Stimulated activated CD8-positive, alpha-beta memory T cell treated with anti-CD3 and anti-CD28 coated beads, Interleukin-7, amount 100 ng/mL, for 4 hours (primary cell): ENCODE measurements at places on chromosomes 16 and 17.

DNA sequence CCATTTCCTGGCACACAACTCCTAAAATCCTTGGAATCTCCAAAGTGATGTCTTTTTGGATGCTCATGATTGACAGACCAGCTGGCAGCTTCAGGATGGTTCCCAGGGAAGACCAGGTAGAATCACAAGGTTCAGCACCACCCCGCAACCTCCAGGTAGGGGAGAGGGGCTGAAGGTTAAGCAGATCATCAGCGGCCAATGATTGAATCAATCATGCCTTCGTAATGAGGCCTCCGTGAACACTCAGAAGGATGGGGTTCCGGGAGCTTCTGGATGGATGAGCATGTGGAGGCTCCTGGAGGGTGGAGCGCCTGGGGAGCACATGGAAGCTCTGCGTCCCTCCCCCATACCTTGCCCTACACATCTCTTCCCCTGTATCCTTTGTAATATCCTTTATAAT lies 185.9 kb downstream of the SEC14L1 start:
- DNase-seq = no peak

DNA sequence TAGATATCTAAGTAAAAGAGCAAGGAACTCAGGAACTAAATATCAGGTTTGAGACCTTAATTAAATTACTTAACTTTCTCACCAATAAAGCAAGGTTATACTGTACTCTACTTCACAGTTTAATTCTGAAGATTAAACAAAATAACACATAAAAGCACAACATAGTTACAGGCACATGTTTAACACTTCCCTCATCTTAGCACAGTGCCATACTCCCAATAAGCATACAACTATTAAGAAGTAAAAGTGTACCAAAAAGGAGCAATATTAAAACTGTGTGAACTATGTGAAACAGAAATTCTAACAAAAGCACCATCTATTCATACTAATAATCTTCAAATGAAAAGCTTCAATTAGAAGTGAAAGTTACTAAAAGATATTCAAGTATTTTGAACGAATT lies 2.2 kb downstream of the APPBP2 start:
- DNase-seq = no peak

DNA sequence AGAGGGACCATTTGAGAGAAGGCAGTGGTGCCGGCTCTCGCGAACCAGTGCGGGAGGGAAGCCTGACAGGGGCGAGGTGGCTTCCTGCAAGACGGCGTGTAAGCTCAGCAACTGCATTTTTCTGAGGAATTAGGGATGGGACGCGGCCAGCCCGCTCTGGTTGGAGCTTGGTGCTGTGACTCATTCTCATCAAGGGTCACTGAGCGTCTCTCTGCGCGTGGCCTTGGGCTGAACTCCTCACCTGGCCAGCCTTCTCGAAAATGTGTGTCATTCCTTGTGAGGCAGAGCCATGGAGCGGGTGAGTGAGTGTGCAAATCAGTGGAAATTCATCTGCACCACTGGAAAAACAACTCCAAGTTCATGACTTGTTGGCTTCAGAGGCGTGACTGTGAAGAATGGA lies 52.8 kb downstream of the NTN1 start:
- no peak for DNase-seq

GRCh38 chr17:1485423-1486376 lies 6.8 kb downstream of the MYO1C start:
- DNase-seq = peak; percentile 72

DNA sequence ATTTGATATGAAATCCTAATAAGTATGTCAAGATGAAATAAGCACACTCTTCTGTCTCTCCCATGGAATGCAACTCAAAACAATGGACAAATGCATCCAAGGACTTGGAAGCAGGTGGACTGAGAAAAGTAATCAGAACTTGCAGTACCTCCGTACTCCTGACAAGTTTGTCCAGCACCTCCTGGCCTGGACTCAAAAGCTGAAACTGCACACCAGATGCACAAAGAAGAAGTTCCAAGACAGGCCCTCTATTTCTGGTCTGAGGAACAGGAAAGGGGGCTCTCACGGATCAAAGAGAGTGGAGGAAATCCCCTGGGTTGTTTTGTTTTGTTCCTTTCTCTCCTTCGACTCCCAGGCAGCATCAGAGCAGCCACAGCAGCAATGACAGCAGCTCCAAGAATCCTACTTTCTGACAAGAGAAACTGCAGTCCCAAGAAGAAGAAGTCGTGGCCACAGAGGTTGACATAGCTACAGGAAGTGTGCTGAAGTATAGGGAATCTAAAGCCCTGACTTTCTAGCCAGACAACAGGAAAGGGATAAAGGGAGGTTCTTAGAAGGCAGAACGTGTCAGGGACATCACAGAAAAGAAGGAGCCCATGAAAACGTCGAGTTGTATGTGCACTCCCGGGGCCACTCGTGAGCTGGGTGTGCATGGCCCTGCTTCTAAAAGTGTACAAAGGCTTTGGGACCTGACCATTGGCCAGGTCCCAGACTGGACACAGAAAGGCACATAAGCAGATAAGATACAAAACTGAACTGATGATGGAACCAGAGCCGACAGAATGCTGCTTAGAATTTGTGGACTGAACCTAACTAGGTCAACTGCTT lies 29.3 kb downstream of the AKAP10 start:
- no peak for DNase-seq

- DNase-seq = no peak
These were observed 11.2 kb downstream of the MAP3K14 start for GRCh38 chr17:45305530-45306087.

DNA sequence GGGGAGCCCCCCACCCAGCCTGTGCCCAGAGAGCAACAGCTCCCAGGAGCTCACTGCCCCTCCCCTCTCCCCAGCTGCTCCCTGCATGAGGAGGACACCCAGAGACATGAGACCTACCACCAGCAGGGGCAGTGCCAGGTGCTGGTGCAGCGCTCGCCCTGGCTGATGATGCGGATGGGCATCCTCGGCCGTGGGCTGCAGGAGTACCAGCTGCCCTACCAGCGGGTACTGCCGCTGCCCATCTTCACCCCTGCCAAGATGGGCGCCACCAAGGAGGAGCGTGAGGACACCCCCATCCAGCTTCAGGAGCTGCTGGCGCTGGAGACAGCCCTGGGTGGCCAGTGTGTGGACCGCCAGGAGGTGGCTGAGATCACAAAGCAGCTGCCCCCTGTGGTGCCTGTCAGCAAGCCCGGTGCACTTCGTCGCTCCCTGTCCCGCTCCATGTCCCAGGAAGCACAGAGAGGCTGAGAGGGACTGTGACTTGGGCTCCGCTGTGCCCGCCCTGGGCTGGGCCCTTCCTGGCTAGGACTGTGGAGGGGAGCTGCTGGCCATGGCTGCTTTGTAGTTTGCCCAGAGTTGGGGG lies 584 bp downstream of the TCAP start:
- no peak for DNase-seq

GRCh38 chr17:75352079-75352569 lies 53.4 kb downstream of the GRB2 start:
- no peak for DNase-seq

DNA sequence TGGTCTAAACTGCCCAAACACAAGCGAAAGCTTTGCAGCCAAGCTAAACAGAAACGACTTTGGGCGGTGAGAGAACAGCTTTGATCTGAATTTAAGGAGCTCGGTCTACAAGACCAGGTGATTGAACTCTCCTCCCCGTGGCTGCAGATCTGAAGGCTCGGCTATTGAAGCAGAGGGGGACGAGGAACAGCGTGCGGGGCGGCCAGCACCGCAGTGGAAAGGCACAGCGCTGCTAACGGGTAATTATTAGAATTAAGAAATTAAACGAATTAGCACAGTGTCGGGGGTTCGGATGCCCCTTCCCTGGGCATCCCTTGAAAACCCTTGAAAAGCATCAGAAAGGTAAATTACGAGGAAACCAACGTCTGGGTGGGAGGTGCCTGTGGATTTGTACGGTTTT lies 431 bp downstream of the TEKT3 start:
- no peak for DNase-seq

DNA sequence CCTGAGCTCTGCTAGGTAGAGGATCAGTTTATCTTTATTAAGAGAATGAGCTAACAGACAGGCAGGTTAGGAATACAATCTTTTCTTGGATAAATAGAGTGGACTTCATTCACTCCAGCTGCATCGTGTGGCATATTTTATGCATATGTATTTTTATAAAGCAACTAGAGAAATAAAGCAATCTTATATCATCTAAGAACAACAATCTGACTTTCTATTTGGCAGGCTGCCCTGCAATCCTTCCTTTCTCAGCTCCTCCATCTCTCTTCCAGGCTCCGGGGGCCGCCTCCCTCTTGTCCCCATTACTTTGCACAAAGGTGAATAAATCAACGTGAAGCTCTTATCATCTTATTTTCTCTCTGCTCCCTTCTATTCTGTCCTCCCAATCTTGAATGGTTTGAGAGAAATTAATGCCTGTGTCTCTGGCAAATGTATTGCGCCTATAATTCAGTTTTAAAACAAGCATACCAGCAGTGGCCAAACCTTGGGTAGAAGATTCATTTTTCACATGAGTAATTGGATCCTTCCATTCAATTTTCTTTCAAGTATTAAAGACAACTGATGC lies 64.5 kb downstream of the HS3ST3A1 start:
- DNase-seq = no peak

DNA sequence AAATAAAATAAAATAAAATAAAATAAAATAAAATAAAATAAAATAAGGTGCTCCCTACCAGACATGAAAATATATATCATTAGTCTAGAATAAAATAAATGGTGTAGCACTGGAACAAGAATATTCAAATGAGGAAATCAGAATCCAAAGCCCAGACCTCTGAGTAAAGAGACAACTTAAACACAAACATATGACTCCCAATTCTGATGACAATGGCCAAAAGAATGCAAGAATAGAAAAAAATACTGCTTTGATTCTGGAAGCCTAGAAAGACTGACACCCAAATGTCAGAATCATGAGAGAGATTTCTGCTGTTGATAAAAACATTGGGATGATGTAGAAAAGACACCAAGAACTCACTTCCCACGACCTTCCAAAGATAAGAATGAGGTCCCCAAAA lies 27.9 kb downstream of the MYOCD start:
- DNase-seq = no peak

GRCh38 chr17:72004011-72004427 lies 116.8 kb upstream of the SOX9 start:
- DNase-seq = no peak
